ENCODE measurements at places on chromosomes 3 and 15.

GRCh38 chr3:81439108-81439507 lies 322.3 kb downstream of the GBE1 start:
- no peak for DNase-seq

- no peak for DNase-seq
These were observed 65.9 kb upstream of the ARHGEF3 start for GRCh38 chr3:56867671-56868070.

DNA sequence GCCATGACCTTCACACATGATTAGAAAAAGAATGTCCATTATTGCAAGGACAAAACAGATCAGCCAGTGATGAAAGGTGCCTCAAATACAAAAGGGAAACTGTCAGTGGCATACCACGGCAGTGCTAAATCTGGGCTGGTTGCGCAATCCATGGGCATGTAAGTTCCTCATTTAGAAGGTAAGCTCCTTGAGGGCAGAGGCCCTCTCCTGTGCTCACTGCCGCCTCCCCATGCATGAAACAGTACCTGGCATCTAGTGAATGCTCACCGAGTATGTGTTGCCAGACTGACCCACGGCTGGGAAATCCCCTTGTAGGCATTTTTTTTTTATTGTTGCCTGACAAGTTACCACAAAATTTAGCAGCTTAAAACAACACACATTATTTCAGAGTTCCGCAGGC lies 312.1 kb upstream of the CHRM5 start:
- DNase-seq: no peak

GRCh38 chr3:129952556-129953355 lies 21.8 kb upstream of the TRH start:
- DNase-seq: no peak

DNA sequence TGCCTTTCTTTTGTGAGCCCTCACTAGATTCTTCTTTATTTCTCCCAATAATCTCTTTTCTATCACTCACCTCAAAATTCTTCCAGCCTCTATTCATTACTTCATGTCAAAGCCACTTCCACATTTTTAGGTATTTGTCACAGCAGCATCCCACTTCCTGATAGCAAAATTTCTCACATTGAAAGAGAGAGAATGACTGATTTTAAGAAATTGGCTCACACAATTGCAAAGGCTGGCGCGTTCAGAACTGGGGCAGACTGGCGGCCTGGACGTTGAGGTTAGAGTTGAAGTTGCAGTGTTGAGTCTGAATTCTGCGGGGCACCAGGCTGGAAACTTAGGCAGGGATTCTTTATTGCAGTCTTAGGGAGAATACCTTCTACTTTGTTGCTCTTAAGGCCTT lies 117.9 kb downstream of the LRRC28 start:
- no peak for DNase-seq

- no peak for DNase-seq
These were observed 31.2 kb upstream of the TNIK start for GRCh38 chr3:171491361-171491760.

- no peak for DNase-seq
These were observed 7.5 kb downstream of the RFX7 start for GRCh38 chr15:56236197-56236596.

DNA sequence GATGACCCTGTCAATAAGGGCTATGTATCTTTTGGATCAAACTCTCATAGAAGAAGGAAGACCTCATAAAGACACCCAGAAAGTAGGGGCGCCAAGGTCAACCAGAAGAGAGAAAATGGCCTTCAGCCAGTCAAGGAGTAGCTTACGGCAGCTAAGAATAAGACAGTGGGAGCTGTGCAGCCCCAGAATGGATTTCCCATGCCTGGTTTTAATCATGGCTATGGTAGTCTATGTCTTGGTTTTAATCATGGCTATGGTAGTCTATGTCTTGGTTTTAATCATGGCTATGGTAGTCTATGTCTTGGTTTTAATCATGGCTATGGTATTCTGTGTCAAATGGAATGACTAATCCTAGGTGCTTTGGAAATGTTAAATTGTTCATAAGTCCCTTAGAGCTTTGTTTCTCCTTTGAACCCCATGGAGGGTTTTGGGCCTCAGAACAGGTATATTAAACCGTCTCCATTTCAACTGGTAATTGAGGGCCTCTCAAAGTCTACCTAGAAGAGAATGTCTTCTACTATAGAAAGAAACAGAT lies 742.0 kb upstream of the CFAP20DC start:
- DNase-seq: no peak

DNA sequence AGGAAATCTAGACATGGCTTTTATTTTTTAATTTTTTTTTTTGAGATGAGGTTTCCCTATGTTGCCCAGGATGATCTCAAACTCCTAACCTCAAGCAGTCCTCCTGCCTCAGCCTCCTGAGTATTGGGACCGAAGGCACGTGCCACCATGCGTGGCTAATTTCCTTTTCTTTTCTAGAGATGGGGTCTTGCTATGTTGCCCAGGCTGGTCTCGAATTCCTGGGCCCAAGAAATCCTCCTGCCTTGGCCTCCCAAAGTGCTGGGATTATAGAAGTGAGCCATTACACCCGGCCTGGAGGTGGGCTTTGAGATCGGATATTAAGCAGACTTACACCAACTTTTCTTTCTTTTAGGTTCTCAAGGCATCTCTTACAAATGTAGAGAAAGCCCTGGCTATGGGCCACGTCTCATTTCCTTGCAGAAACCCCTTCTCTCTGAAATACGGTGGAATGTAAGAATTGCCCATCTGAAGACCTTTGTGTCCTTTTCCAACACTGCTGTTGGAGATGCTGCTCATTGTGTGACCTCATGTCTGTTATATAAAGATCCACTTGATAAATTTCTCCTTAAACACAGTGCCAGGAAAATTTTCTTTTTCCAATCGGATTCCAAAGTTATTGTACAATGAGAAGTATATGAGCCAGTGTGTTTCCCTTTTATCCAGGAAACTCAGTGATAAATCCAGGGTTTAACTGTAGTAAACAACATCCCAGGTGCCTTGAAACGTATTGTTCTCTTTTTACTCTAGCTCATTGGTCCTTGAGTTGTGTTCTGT lies 36.8 kb upstream of the CFAP161 start:
- no peak for DNase-seq

- DNase-seq: no peak
These were observed 30.8 kb downstream of the CORO2B start for GRCh38 chr15:68609629-68610028.

DNA sequence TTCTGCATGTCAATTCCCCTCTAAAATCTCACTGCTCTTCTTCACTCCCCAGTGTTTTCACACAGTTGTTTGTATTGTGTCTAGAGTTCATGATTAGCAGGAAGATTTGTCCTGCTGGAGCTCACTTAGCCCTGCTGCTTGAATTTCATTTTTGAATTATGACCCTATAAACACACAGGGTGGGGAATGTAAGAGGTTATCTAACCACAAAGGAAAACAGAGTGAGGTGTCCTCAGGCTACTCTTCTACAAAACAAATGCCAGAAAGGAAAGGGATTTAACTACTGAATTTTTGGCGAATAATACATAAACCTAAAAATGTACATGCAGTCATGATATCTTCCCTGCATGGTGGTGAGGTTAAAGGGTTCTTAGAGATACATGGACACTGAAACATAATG lies 215.1 kb upstream of the CNTN4 start:
- DNase-seq: no peak

DNA sequence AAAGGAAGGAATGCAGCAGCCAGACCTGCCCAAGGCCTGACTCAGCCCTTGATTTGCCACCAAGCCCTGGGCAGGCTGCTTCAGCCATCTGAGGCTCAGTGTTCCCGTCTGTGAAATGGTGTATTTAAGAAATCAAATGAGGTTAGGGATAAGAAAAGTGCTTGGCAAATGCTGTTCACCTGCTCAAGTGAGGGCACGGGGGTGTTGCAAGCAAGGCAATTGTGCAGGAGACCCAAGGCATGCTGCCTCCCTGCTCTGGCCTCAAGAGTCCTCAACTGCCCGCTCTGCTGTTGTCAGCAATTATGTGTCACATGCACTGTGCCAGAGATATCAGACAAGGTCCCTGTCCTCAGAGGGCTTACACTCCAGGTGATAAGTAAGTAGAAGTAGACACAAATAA lies 101.8 kb downstream of the TPRA1 start:
- no peak for DNase-seq

- DNase-seq: no peak
These were observed 125.1 kb downstream of the SHQ1 start for GRCh38 chr3:72722930-72723726.

GRCh38 chr15:95329362-95329761 lies 1001.1 kb upstream of the NR2F2 start:
- no peak for DNase-seq

GRCh38 chr3:159763602-159764489 lies 224.8 kb upstream of the IL12A start:
- no peak for DNase-seq

DNA sequence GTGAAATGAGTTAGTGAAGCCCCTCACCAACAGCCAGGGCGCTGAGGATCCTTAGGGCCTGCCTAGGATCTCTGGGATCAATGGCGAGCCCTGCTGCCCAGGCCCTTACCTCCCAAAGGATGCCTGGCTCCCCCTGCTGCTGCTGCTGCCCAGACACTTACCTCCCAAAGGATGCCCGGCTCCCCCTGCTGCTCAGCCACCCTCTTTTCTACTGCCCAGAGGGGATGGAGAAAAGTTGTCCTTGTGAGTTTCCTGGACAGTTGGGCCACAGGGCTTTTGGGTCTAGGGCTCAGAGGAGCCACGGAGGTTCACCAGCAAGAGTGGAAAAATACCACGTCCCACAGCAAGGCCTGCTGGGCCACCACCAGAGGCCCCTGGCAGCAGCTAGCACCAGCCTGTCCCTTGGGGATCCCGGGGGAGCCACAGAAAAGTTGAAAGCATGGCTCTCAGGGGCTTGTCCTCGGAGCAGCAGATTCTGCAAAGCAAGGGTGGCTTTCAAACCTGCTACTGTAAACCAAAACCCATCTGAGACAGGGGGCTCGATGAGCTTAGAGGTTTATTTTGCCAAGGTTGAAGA lies 59.4 kb downstream of the SLC6A6 start:
- DNase-seq: no peak

GRCh38 chr15:65902373-65902772 lies 33.1 kb downstream of the RAB11A start:
- no peak for DNase-seq

- DNase-seq: no peak
These were observed 139.2 kb downstream of the ATP8B4 start for GRCh38 chr15:49979705-49980382.

GRCh38 chr15:91879158-91879557 lies 25.6 kb downstream of the SLCO3A1 start:
- no peak for DNase-seq

- no peak for DNase-seq
These were observed 7.8 kb upstream of the LIPC start for GRCh38 chr15:58423831-58424608.

- no peak for DNase-seq
These were observed 14.9 kb downstream of the CRTAP start for GRCh38 chr3:33128706-33129105.

GRCh38 chr15:70171256-70171886 lies 73.7 kb upstream of the TLE3 start:
- no peak for DNase-seq

- DNase-seq: no peak
These were observed 187.0 kb upstream of the ROBO1 start for GRCh38 chr3:79954756-79955155.

- no peak for DNase-seq
These were observed 462.0 kb upstream of the ATP11B start for GRCh38 chr3:182331341-182331740.

GRCh38 chr3:163273694-163274093 lies 1777.1 kb downstream of the OTOL1 start:
- DNase-seq: no peak

GRCh38 chr3:41653571-41654239 lies 308.2 kb downstream of the ULK4 start:
- no peak for DNase-seq

- no peak for DNase-seq
These were observed 92.7 kb downstream of the LRRC28 start for GRCh38 chr15:99343881-99344551.

DNA sequence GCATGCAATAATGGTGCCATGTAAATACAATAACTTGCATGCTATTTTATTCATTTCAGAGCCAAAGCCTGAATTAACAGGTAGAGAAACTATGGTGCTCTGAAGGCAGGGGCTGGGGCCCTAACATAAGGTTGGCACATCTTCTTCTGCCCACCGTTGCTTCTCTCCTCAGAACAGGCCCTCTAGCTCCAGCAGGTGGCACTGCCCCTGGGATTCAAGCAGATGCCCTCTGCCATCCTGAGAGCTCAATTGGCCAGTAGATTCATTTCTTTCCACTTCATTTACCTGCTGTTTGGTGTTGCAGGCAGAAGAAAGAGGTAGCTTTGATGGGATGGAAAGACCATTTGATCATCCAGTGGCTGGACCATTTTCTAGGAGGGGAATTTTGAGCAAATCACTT lies 130.5 kb downstream of the FOXB1 start:
- DNase-seq: no peak

DNA sequence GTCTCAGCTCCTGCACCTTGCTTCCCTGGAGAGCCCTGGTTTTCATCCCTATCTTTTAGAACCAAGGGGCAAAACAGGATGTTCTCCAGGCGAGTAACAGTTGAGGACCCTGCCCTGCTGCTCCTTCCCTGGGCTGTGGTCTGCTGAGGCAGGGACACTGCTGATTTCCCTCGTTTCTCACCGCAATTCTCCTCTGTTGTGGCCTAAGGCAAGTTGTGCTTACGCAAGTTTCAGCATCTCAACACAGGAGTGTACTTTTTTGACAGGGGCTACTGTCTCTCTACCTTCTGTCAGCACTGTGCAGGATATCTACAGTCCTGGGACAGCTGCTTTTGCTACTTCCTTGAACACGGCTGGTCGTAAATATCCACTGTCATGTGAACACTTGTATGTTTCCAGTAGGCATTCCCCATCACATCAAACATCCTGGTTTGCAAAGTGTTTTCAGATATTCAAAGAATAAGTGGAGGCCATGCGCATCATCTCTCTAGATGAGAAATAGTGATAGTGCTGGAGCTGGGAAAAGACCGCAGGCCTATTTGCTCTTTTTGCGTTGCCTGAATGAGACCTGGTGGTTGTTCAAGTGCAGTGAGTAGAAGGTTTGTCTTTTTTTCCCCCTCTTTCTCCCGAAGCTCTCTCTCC lies 110.1 kb upstream of the PLXNA1 start:
- no peak for DNase-seq
